ENCODE measurements at places on chromosomes 6 and 20.
A peak's percentile ranks its signal among the peaks of the same experiment; 100 is the strongest.

- peak; percentile 75 for DNase-seq
Measured at GRCh38 chr20:36744764-36745191, 1.1 kb downstream of the NDRG3 start.

GRCh38 chr6:111175109-111175508, 87.8 kb downstream of the SLC16A10 start:
- DNase-seq = no peak

DNA sequence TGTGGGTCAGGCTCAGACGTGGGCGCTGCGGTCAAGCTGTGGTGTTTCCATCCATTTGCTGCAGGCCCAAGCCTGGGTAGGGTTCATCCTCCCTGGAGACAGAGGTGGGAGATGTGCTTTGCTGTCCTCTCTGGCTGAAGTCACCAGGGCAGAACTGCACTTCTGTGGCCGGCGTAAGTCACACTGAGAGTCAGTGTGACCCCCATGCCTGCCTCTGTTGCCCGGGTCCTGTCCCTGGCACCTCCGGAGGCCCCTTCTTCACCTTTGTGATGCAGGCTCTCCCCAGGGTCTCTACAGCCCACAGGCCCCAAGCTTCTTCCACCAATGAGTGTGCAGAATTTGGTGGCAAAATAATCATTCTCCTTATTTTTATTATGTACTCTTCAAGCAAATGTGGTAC, 53.8 kb upstream of the DACT2 start:
- DNase-seq = no peak

- DNase-seq = no peak
Measured at GRCh38 chr6:101226677-101227135, 166.8 kb upstream of the GRIK2 start.

DNA sequence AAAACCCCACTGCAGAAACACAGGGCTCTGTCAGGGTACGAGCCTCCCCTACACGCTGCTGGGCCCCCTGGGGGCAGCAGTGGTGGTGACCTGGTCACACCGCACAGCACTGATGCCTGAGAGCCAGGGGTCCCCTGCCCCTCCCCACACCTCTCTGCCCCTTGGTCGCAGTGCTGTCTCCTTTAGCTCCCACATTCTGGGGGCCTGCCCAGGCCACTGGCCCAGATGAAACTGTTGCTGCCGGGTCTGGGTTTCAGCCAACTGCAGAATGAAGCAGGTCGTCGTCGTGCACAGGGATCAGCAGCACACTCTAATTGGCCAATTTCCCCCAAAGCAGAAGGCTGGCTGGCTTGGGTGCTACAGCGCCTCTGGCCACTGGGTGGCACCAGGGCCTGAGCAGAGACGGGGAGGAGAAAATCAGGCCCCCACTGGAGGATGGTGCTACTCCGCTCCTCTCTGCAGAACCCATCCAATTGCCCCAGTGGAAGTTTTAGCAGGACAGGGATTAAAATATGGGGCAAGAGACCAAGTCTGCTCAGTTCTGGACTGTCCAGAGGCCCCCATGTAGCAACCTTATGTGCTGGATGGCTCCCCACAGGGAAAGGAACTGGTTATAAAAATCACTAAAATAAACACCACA, 26.1 kb downstream of the DIDO1 start:
- peak; percentile 86 for DNase-seq

- peak; percentile 64 for DNase-seq
Measured at GRCh38 chr20:49888212-49889000, 26.9 kb downstream of the SPATA2 start.

DNA sequence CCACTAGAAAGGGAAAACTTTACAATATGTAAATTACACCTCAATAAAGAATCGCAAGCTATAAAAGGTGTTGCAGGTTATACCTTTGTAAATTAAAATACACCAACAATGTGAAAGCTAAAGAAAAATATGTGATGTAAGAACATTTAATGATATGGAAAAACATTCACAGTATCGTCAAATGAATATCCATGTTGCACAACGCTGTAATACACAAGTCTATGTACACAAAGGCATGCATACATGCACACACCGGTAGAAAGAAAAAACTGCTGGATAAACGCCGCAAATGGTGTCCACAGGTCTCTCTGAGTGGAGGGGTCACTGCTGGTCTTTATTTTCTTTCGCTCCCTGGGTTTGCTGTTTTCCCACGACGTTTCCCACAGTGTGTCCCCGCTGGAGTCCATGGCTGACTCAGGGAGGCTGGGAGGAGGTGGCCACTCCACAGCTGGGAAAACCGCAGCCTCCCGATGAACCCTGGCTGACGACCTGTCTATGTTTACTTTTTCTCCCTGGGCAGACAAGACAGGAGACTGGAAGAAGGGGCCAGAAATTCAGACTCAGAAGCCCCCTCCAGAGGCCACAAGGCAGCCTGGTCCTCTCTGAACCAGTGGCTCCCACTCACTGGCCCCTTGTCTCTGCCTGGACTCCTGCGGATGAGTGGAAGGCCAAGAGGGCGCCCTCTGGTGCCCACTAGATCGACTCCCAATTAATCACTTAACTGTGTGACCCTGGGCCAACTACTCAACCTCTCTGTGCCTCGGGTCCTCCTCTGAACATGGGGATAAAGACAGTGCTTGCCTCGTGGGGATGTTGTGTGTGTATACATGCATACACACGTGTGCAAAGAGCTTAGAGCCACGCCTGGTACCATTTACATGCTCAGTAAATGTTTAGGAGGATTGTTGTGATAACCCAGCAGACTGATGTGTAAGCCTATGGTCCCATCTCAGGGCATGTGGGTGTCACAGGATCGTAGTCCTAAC, 12.8 kb upstream of the BPI start:
- DNase-seq = no peak

GRCh38 chr6:98672681-98673475, 161.5 kb upstream of the POU3F2 start:
- DNase-seq = no peak

DNA sequence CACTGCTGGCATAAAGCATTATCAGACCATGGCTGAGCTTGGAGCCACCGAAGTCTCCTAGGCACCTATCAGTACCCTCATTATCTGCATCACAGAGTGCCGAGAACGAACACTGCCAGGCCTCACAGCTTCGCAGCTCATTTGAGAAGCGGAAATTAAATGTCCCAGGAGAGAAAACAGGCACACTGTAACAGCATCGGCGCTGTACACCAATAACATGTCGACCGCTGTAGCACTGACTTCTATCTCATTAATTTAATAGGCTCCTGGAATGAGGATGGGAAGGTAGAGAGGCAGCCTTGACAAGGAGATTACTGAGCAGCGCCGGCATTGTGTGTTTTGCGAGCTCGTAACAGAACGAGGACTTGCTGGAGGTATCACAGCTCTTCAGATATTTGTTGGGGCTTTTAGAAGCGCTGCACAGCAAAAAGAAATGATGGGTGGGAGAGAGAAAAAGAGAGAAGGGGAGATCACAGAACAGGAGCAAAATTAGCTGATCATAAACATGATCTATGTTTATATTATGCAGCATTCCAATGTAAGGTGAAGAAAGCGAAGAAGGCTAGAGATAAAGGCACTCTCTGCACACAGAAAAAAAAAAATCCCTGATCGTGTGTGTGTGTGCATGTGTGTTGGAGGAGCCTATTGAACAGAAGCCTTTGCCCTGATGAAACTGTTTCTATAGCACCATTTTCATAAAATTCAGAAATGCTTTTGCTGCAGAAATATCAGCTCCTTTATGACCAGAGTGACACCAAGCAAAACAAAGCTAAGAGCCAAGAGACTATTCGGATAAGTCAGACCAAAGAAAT, 29.2 kb downstream of the ID4 start:
- no peak for DNase-seq

- DNase-seq = no peak
Measured at GRCh38 chr6:149319422-149319821, 1.9 kb downstream of the TAB2 start.

All from Right ventricle myocardium inferior (tissue), 1 donor.